ENCODE measurements at places on chromosomes 6 and 20. TPM values are rescaled to one million over a fixed set of nuclear protein-coding genes. Genes with fewer than 3 reads are reported as not detected.

GRCh38 chr20:3071610-3072529, at the start of gene OXT:
Gene OXT, plus strand, starts transcription at chr20:3071620. Its CDS starts 36 bp downstream, at chr20:3071656.
- DNase-seq = no peak

GRCh38 chr6:131051341-131051740, 11.7 kb downstream of the EPB41L2 start:
- peak; percentile 11 for DNase-seq

GRCh38 chr20:36372666-36373065, 66.5 kb downstream of the DLGAP4 start:
- DNase-seq = no peak

GRCh38 chr20:34862724-34863123, 9.9 kb downstream of the GGT7 start:
- no peak for DNase-seq

DNA sequence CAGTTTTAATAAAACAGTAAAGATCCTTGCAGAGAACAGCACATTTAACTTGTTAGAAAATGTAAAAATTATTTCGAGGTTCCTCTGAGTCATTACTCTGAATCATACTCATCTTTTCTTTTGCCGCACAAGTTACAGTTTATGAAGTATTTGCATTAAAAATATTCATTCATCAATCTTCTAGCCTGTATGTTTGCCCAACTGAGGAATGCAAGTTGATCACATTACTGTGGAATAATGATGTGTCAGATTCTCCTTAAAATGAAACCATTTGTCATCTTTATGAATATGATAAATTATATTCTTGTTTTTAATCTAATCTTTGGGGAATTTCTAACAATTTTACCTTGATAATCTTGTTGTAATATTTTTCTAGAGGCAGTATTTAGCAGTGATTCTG, 340.4 kb upstream of the OPRM1 start:
- DNase-seq = no peak

- peak; percentile 37 for DNase-seq
Measured at GRCh38 chr6:81172056-81172740, 580.3 kb downstream of the TENT5A start.

- no peak for DNase-seq
Measured at GRCh38 chr6:42618686-42619085, 54.9 kb downstream of the UBR2 start.

GRCh38 chr6:157562997-157563396, 182.0 kb downstream of the ZDHHC14 start:
- no peak for DNase-seq

DNA sequence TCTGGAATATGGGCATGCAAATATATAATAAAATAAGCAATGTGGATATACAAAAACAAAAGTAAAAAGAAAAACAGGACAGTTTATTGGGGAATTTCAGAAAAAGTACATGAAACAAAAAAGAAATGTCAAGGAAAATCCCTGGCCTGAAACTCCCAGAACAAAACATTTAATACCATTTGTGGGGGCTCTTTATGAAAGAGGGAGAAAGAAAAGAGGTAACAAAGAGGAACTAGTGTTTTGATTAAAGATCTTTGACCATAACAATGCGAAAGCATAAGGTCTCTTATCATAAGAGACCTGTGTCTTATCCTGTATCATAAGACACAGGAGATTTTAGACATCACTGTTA, 88.6 kb upstream of the ARID1B start:
- DNase-seq = no peak

DNA sequence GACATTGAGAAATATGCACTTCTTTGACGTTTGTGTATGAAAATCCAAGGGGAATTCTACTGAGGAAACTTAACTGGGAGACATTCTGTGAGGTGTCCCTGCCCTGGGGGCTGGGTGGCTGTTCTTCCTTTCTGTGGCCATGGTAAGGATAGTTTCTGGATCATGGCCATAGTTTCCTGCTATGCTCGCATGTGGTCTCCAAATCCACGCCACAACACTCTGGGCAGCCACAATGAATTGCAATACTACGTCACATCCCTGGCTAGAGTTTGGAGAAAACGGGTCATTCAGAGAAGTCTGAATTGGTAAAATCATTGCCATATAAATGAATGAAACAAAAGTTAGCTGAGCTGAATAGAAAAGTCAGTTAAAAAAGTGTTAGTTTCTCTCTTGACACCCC, 230.6 kb downstream of the UTRN start:
- DNase-seq = no peak

CST4 gene
- not detected for total RNA-seq

SEC63 gene
- total RNA-seq = 33.6 TPM

E2F1 gene
- 2.3 TPM for total RNA-seq

RCAN2 gene
- total RNA-seq = 18.0 TPM

RAET1L gene
- total RNA-seq = not detected

IL17A gene
- not detected for total RNA-seq

FANCE gene
- 5.8 TPM for total RNA-seq
